Stimulated activated CD8-positive, alpha-beta memory T cell treated with anti-CD3 and anti-CD28 coated beads, Interleukin-2, amount 100 ng/mL, for 1 hour (primary cell): ENCODE measurements at places on chromosomes 11 and 22.

GRCh38 chr11:132337819-132338416, 967.5 kb downstream of the NTM start:
- DNase-seq = no peak

DNA sequence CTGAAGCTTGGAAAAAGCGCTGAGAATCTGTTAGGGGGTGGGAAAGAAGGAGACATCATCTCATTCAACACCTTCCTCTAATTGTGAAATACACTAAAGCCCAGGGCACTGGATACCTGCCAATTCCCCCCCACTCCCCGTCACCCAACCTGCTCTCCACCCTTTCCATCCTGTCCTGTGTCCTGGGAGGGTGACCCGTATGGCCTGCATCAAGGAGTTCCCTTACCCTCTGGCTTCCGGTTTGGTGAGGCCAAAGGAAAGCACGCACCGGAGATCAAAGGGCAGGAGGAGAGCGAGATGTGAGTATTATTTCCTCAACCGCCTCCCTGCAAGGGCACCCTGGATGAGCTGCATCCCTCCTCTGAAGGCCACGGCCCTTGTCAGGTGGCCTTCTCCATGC, 65.0 kb upstream of the PTPRJ start:
- DNase-seq = no peak

- no peak for DNase-seq
Observed at GRCh38 chr22:46764140-46764680, 1.8 kb downstream of the TBC1D22A start.

DNA sequence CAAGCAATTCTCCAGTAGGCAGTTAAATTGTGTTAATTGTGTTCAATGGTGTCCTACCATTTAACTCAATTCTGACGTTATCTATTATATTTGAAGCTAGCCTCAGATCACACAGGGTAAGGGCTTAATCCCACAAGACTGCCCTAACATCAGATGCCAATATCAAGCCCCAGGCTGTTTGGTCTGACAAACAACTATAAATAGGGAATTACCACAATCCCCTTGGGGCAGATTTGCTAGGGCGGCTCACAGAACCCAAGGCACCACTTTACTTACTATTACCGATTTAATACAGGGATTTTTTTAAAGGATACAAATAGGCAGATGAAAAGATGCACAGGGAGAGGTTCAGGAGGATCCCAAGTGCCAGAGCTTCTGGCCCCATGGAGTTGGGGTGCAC, 678.4 kb downstream of the OPCML start:
- DNase-seq = no peak

- DNase-seq = no peak
Observed at GRCh38 chr11:7968686-7969085, 3.4 kb upstream of the NLRP10 start.

GRCh38 chr11:82889133-82890001, 10.9 kb downstream of the PRCP start:
- no peak for DNase-seq

- no peak for DNase-seq
Observed at GRCh38 chr11:46731545-46731944, 12.5 kb downstream of the F2 start.

DNA sequence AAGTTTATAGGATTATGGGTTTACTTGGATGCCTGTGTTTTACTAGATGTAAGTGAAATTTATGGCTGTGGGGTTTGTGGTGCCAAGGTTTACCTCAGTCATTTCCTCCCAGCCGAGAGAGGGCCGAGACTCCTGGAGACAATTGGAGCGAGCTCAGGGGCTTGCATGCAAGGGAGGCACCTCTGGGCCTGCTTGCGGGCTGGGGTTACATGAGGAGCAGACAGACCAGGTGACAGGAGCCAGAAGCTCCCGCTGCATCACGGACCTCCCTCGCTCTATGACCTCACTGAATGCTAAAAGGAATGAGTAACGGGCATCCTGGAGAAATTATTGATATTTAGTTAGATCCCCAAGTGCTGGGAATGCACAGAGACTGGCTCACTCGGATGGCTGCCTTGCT, 275.2 kb upstream of the KIRREL3 start:
- no peak for DNase-seq

DNA sequence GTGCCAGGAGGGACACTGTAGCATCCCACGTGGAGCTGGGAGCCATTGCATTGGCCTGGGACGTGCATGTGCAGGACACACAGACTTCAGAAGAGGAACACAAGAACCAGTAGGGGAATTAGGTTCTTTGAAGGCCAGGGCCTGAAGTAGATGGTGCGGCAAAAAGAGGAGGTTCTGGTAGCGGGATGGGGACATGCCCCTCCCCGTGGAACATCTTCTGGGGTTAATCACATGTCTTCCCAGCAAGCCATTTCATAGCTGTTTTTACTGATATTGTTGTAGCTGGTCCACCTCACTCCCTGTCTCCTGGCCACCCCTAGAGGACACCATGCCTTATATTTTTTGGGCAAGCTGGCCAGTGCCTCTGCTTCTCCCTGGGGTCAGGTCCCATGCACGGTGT, 74.3 kb downstream of the SCN3B start:
- DNase-seq = no peak

DNA sequence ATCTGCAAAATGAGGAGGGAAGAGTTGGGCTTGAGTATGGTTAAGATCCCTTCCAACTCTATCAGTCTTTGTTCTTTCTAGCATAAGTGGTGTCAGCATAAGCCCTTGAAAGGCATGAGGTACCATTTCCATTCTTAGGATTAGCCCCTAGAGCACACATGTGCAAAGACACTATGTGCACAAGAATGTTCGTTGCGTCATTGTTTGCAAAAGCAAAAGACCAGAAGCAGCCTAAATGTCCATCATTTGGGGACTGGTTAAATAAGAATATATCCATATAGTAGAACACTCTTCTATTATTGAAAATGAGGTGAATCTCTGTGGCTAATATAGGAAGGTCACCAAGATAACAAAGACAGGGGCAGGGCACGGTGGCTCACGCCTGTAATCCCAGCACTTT, 10.0 kb upstream of the KCTD14 start:
- DNase-seq = no peak

DNA sequence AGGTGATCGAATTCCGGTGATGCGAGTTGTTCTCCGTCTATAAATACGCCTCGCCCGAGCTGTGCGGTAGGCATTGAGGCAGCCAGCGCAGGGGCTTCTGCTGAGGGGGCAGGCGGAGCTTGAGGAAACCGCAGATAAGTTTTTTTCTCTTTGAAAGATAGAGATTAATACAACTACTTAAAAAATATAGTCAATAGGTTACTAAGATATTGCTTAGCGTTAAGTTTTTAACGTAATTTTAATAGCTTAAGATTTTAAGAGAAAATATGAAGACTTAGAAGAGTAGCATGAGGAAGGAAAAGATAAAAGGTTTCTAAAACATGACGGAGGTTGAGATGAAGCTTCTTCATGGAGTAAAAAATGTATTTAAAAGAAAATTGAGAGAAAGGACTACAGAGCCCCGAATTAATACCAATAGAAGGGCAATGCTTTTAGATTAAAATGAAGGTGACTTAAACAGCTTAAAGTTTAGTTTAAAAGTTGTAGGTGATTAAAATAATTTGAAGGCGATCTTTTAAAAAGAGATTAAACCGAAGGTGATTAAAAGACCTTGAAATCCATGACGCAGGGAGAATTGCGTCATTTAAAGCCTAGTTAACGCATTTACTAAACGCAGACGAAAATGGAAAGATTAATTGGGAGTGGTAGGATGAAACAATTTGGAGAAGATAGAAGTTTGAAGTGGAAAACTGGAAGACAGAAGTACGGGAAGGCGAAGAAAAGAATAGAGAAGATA, at the start of gene MALAT1:
MALAT1 (plus strand) TSS at position 69 of the 736 bp plus-strand sequence.
- peak; percentile 89 for DNase-seq

DNA sequence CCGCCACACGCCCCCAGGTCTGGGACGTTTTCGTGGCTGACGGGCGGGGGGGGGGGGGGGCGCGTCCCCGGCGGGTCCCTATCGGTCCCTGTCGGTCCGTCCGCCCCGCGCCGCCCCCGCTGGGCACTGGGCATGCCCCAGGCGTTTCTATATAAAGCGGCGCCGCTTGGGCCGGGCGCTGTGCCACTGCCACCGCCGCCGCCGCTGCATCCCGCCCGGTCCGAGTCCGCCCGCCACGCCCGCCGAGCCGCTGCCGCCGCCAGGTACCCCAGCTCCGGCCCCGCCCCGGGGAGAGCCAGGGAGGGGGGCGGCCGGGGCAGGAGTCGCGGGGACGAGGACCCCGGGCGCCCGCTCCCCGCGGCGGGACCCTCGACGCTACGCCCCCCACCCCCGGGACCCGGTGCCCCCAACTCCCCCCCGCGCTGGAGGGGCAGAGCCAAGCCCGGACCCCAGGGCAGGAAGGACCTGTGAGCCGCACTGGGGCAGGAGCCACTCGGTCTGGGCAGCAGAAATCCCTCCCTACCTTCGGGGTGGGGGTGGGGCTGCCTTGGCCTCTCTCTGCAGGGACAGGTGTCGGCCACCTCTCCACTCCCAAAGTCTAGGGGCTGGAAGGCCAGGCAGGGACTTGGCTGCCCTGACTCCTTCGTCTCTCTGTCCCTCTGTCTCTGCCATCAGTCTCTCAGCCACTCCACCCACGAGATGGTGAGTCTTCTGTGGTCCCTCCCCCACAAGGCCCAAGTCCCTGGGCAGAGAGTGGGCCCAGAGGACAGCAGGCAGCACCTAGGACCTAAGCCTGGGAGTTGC, at the start of gene CARNS1:
CARNS1 (plus strand) TSS at position 178 of the 804 bp plus-strand sequence; CDS start at position 700, 522 bp downstream.
- no peak for DNase-seq

GRCh38 chr22:42714308-42714707, 6.4 kb downstream of the A4GALT start:
- DNase-seq = no peak
